ENCODE measurements at places on chromosomes 3 and 15.
A peak's percentile ranks its signal among the peaks of the same experiment; 100 is the strongest.

GRCh38 chr3:182568261-182568660 lies 225.0 kb upstream of the ATP11B start:
- DNase-seq: no peak

- no peak for DNase-seq
Observed at GRCh38 chr3:16207031-16207430, 32.6 kb downstream of the GALNT15 start.

DNA sequence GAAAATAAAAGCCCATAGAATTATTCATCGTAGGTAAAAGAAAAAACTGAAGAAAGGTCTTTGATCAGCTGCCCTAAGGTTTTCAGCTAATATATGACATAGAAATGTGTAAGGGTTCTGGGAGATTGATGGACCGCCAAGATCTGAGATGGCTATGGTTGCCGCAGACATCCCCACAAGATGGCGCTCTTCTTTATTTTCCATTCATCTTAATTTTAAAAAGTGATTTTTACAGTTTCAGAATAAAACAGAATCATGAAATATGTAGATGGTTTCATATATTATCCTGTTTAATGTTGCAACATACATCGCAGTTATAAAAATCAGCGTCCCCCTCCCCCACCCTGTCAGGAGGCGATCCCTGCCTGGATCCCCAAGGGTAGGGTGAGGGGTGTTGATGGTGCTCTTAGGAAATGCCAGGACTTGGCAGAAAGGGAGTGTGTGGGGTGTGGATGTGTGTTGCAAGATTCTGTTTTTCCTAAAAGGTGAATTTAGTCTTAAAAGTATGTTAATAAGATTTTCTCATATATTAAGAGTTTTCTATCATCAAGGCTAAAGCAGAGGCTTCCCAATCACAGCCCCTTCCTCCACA lies 68.8 kb downstream of the ANXA2 start:
- peak; percentile 67 for DNase-seq

DNA sequence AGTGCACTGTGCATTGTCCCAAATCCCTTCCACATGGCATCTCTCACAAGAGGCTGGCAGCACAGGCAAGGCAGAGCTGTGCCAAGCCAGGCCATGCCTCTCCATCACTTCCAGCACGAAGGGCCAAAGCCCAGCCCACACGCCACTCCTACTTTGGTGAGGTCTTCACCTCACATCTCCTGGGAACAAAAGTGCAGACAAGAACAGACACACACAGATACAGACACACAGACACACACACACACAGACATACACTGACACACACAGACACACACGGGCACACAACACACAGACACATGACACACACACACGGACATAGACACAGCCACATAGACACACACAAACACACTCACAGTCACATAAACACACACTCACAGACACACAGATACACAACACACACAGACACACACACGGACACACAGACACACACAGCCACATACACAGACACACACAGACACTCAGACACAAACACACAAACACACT lies 233.3 kb downstream of the UACA start:
- no peak for DNase-seq

DNA sequence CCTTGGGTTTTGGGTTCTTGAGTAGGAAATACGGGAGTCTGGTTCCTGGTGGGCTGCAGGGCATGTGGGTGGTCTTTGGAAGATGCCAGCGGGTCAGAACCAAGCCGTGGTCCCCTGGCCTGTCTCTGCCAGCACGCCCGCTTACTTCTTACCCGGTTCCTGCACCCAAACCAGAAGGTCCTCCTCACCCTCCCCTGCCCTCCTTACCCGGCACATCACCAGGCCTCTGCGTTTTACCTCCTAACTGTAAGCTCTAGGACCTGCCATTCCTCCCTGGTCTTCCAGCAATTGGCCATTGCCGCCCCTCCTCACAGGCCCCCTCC lies 184.0 kb downstream of the FEZF2 start:
- no peak for DNase-seq

DNA sequence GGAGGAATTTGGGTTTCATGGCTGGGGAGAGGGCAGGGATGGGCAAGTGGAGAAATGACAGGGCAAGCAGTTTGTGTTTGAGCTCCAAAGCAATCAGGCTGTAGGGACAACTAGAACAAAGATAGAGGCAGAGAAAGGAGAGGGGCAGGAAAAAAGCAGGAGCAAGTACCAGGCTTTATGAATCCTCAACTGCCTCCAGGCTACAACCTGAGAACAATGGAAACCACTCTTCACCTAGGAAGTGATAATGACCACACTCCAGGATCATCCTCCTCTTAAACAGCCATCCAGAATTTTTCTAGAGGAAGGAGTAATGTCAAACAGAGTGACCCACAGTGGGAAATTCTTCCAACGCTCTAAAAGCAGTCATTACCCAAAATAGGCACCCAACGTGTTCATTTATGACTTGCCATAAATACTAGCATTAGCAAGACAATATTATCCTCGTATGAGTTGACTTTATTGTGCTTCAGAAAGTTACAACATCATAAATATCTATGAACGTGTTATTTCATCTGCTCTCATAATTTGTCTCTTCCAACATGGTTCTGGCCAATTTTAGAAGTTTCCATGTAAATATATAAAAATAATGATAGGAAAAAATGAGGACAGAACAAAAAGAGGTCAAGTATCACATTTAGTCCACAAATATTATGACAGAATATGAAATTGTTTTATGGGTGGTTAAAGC lies 50.5 kb downstream of the TNFAIP8L3 start:
- DNase-seq: no peak

GRCh38 chr3:105759442-105760078 lies 109.3 kb downstream of the CBLB start:
- no peak for DNase-seq

- no peak for DNase-seq
Observed at GRCh38 chr3:171563298-171563697, 103.1 kb upstream of the TNIK start.

- DNase-seq: peak; percentile 67
Observed at GRCh38 chr3:28050885-28051284, 190.5 kb upstream of the CMC1 start.

GRCh38 chr3:111592936-111593335 lies 2.2 kb downstream of the ZBED2 start:
- DNase-seq: no peak

- DNase-seq: no peak
Observed at GRCh38 chr3:43537225-43537624, 84.6 kb downstream of the ANO10 start.

DNA sequence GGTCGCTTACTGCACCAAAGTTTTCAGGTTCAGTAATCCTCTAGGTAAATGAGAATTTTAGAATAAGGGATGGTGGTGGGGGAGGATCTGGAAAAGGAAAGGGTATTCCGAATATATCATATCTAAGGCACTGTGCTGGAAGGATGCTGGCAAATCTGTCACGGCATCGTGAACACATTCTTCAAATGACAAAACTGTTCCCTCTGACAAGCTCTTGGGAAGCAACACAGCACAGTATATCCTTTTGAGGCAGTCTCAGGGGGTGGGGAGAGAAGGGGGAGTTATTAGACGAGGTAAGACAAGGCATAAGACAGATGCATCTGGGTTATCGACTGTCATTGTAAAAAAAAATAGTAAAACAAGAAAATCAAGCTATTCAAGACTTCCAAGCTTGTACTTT lies 289.6 kb upstream of the LRRN1 start:
- no peak for DNase-seq

DNA sequence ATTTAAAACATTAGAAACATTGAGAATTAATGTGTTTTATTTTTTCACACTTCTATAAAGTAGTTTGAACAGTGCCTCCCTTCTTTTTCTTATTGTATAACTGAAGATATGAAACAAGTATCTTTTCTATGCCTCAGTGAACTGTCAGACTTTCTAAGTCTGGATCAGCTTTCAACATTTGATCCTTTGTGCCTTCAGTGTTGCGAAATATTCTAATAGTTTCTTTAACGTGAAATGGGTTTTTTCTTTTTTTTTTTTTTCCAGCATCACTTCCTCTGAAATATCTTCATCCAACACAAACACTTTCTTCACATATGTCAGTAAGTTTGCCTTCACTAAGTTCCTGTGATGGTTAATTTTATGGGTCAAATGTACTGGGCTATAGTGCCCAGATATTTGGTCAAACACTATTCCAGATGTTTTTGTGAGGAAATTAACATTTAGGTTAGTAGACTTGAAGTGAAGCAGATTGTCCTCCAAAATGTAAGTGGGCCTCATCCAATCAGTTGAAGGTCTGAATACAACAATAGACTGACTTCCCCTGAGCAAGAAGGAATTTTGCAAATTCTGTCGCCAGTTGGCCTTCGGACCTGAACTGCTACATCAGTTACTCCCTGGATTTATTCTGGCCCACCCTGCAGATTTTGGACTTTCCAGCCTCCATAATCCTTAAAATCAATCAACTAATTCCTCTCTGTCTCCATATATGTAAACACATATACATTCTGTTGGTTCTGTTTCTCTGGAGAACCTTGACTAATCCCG lies 6.4 kb upstream of the CPOX start:
- DNase-seq: peak; percentile 59

- peak; percentile 82 for DNase-seq
Observed at GRCh38 chr3:71304684-71305083, 278.8 kb downstream of the FOXP1 start.

- DNase-seq: no peak
Observed at GRCh38 chr3:7272203-7272602, 411.3 kb downstream of the GRM7 start.

DNA sequence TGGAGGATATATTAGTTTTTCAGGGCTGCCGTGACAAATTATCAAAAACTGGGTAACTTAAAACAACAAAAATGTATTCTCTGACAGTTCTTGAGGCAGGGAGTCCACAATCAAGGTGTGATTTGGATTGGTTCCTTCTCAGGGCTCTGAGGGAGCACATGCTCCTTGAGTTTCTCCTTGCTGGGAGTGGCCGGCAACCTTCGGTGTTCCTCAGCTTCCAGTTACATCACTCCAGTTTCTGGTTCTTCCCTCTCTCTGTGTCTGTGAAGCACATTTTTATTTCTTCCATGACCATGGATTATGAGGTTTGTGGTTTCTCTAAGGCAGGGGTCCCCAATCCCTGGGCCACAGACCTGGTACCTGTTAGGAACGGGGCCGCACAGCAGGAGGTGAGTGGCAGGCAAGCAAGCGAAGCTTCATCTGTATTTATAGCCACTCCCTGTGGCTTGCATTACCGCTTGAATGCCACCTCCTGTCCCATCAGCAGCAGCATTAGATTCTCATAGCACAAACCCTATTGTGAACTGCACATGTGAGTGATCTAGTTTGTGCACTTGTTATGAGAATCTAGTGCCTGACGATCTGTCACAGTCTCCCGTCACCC lies 24.3 kb downstream of the LRRC28 start:
- no peak for DNase-seq

GRCh38 chr3:68504201-68504600 lies 428.1 kb downstream of the TAFA4 start:
- no peak for DNase-seq

GRCh38 chr15:90205050-90205848 lies 4.1 kb downstream of the SEMA4B start:
- no peak for DNase-seq

GRCh38 chr3:5188419-5189221 lies 1.1 kb downstream of the EDEM1 start:
- peak; percentile 52 for DNase-seq

DNA sequence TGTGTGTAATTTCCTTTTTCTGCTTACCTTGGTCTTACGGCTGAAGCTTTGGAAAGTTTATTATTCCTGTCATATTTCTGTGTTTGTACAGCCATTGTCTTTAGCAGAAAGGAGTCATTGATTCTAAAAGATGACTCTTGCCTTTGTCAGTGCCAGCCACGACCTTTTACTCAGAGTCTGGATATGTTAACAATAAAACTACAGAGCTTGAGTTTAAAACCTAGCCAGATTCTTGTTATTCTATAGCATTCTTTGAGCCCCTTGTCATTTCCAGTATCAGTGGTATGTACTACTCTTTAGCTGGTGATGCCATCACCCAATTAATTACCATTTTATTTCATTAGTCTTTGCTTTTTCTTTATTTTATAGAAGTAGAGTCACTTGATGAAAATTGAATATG lies 142.4 kb downstream of the TCF12 start:
- peak; percentile 61 for DNase-seq

- DNase-seq: peak; percentile 7
Observed at GRCh38 chr3:50454481-50455070, 48.9 kb downstream of the CACNA2D2 start.

DNA sequence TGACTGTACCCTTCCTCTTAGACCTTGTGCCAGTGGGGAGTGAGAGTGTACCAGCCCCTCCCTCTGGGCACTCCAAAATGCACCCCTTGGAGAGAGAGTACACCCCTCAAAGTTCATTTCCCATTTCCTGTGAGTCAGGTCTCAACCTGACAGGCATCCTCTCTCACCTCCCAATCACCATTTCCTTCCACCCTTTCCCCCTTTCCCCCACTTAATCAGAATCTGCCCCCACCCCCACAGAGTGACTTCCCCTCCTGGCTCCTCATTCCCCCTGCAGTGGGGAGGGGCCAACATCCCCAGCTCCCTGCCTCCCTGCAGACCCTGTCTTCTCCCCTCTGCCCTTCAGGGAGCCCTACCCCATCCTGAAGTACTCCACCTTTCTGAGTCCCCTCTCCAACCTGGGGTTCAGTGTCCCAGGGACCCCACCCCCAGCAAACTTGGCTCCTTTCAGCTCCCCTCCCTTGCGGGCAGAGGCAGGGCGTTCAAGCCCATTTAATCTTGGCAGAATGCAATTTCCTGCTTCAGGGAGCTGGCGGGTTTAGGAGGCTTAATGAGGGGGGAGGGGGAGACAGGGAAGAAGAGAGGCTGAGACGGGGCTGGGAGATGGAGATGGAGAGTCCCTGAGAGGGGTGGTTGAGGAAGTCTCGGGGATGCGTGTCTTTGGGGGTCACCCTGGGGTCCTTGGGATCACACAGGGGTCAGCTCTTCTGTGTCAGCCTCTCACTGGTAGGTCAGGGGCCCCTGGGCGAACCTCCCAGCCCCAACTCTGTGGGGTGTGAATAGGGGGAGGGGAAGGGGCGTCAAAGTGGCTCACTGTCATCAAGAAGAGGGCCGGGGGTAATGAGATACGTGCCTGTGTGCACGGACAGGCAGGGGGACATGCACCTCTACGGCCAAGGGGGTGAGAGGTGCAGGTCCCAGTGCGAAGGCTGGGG lies 16.6 kb upstream of the SEMA3F start:
- DNase-seq: no peak

DNA sequence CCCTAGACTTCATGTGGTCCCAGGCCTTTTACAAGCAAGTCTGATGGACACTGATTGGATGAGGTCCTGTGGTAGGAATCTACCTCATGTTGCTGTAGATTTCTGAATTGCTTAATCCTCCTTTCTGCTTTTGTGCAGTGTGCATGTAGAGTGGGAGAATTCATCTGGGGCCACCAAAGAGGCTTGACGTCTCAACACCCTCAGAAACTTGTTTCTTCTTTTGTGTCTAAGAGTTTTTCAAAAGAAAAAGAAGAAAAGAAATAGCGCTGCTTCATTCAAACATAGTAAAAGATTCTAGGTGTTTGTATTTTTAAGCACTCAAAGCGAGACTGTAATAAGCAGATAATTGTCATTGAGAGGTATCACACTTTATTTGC lies 46.2 kb downstream of the NR1D2 start:
- no peak for DNase-seq

DNA sequence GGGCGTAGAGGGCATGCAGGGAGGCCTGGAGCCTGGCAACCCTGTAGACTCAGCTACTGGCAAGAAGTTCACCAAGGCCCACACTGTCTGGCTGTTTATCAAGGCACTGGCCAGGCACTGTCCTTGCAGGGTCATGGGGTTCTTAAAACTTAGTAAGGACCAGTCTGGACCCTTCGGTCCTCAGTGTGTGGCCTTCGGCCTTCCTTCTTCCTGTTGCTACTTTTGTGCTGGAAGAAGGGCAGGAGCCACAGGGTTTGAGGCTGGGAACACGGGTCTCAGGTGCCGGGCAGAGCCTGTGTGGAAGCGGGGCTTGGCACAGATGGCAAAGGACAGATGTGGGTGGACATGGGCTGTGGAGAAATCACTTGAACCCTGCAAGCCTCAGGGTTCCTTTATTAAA lies 76.6 kb downstream of the SNRK start:
- DNase-seq: no peak
